ENCODE measurements at places on chromosomes 6 and 20. TPM values are rescaled to one million over a fixed set of nuclear protein-coding genes. Genes with fewer than 3 reads are reported as not detected.

The POM121L2 gene
- total RNA-seq = not detected

The TBXT gene
- total RNA-seq = not detected

The FLRT3 gene
- total RNA-seq = 2.2 TPM

The MANEA gene
- total RNA-seq = 3.5 TPM

The DNAH8 gene
- not detected for total RNA-seq

Measured in A549 treated with Mapracorat at 1 μM for 4 hours (cell line).